NCI-H1105 (cell line): ENCODE measurements at places on chromosomes 5 and 9.

DNA sequence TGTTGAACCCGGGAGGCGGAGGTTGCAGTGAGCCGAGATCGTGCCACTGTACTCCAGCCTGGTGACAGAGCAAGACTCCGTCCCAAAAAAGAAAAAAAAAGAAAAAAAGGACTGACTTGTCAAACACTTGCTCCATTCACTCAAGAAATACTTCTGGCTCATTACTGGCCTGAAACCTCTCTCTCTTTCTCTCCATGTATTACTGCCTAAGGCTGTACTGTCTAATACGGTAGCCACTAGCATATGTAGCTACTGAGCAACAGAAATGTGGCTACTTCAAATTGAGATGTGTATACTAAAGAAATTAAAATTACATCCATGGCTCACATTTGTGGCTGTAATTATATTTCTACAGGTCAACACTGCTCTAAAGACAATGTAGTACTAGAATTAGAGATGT, 39.2 kb downstream of the GLIS3 start:
- no peak for DNase-seq

- DNase-seq = no peak
These were observed 3.6 kb downstream of the AK1 start for GRCh38 chr9:127873886-127874285.

GRCh38 chr9:14677872-14678271, 15.4 kb downstream of the ZDHHC21 start:
- DNase-seq = no peak

DNA sequence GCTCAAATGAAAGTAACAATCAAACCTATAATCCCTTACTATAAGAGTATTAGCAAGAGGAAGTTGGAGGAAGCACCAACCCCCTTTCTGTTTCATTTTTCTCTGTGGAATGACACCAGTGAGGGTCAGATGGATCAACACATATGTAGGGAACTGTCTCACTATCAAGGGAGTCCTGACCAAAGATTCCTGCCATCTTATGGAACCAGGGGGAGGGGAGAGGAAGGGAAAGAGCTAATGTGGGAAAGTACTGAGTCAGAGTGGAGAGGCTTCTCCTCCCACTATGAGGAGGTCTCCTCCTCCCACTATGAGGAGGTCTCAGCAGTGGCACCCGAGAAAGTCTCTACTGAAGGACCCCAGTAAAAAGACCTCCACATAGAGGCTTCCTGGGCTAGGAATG, 73.3 kb upstream of the PCSK1 start:
- no peak for DNase-seq

DNA sequence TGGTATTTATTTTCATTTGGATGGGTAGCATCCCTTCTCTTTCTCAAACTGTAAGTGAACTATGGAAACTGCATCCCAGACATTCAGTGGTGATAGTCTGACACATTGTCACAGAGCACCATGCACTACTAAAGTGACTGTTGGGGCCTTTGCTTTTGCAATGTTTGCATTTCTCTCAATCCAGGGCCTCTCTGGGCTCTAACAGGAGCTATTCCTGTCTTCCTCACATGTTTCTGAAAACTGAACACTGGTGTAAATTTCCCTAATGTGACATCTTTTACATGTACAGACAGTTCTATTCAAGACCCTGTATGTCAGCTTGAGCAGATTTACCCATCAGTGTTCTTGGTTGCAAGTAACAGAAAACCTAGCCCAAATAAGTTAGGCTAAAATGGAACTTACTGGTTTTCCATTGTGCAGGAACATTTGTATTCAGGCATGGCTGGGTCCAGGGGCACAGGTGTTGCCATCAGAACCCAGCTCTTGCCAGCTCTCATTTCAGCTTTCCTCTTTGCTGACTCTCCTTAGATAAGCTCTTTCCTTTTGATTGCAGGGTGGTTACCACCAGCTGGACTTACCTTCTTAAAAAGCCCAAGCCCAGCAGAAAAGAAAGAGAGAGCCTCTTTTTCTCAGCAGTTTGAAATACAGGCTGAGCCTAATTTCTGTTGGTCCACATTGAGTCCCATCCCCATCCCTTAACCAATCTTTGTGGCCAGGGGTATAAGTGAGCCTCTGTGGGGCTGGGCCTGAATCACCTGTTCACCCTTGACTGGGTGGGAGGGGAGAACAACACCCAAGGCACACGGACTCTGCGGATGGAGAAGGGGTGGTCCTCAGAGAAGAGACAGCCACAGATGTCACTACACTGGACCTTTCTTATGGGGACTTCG, 234.3 kb downstream of the NR3C1 start:
- no peak for DNase-seq

- no peak for DNase-seq
These were observed at the start of gene TICAM2 for GRCh38 chr5:115601701-115602590. Gene TICAM2, minus strand, starts transcription at chr5:115602479. Its CDS starts 21,223 bp downstream, at chr5:115581256.

GRCh38 chr9:89449261-89449671, 48.6 kb downstream of the SEMA4D start:
- no peak for DNase-seq

- no peak for DNase-seq
These were observed 12.2 kb downstream of the LCN12 start for GRCh38 chr9:136964171-136964689.

DNA sequence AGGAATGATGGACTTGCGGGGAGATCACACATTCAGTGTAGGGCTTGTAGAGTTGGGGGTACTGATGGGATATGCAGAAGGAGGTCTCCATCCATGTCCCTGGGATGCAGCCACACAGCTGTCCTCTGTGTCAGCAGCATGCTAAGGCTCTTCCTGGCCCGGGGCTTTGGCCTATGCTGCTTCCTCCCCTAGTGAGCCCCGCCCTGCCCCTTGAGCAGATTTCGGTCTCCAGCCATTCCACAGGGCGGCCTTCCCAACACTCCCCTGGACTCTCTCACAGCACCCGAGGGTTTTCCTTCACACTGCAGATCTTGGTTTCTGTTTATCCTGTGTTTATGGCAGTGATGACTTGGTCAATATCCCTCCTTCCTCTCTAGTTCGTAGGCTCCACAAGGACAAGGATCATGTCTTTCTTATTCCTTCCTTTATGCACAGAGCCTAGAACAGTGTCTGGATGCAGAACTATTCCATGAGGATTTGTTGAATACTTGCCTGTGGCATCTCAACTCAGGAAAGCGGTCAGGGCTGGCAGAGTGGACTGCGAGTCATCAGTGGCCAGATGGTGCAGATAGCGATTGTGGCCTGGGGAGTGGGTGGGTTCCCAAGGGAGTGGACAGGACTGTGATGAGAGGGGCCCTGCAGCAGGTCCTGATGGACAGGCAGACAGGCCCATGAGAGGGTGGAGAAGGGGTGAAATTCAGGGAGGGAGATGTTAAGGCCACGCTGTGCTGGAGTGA, 114.2 kb downstream of the RGS3 start:
- no peak for DNase-seq

- no peak for DNase-seq
These were observed 525.9 kb upstream of the CLINT1 start for GRCh38 chr5:158384535-158385481.

DNA sequence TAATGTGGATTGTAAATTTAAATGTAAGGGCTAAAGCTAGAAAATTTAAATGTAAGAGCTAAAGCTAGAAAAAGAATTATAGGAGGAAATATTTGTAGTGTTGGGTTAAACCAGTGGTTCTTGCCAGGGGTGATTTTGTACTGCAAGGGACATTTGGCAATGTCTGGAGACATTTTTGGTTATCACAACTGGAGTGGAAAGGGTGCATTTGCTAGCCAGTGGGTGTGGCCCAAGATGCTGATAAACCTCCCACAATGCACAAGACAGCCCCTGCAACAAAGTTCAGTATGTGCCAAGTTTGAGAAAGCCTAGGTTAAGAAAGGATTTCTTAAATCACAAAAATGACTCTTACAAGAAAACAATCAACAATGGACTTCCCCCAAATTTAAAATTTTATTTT, 31.6 kb upstream of the ELL2 start:
- no peak for DNase-seq
